ENCODE measurements at places on chromosomes 4 and X.
A peak's percentile ranks its signal among the peaks of the same experiment; 100 is the strongest.

DNA sequence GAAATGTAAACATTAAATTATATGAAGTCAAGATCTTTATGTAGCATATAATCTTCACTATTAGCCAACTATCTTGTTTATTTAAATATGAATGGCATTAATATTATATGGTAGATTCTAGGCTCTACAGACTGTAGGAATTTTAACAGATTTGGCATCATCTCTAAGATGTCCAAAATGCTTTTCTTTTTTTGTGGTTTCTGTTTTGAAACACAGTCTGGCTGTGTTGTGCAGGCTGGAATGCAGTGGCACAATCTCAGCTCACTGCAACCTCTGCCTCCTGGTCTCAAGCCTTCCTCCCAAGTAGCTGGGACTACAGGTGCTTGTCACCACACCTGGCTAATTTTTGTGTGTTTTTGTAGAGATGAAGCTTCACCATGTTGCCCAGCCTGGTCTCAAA, 76.2 kb downstream of the ELOVL6 start:
- no peak for DNase-seq

- no peak for DNase-seq
Observed at GRCh38 chrX:111411983-111412382, at the start of gene DCX. TSS of gene DCX (minus strand) at chrX:111412192. CDS start at chrX:111410398, 1,794 bp downstream.

DNA sequence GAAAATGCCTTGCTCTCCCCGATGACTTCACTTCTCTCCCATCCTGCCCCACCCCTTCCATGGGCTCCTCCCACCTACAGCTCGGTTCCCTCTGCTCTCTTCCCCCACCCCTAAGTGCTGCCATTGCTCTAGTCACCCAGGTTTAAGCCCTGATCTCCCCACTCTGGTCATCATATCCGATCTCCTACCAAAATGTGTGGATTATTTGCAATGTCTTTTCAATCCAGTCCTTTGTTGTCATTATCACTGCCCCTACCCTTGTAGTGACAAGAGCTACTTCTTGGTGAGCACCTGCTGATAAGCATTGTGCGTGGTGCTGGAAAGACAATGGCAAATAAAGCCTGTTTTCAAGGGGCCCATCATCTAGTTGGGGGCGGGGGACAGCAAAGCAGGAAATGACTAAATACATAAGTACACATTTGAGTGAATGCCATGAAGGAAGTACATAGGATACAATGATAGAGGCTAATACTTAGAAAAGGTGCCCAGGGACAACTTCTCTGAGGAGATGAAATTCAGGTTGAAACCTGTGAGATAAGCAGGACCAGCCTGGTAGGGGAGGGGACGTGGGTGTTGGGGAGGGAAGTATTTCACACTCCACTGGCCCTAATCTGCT, 63.8 kb downstream of the DLG3 start:
- no peak for DNase-seq

DNA sequence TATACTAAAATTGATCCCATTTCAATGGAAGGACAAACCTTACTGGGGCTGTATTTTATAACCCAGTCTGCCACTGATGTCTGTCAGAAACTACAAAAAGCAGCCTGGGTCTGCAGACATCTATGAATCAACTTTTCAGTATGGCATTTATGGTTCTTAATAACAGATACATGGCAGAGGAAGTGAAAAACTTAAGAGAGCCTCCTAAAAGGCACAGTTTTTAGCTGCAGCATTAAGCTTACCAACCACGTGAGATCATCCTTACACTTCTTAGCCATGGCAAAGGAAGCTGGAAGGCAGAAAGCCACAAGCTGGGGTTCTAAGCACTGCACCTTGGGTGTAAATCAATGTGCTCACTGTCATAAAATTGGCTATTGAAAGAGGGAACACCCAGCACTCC, 16.6 kb upstream of the UGT2B17 start:
- no peak for DNase-seq

- peak; percentile 72 for DNase-seq
Observed at GRCh38 chr4:77358315-77358928, 201.4 kb downstream of the CCNG2 start.

DNA sequence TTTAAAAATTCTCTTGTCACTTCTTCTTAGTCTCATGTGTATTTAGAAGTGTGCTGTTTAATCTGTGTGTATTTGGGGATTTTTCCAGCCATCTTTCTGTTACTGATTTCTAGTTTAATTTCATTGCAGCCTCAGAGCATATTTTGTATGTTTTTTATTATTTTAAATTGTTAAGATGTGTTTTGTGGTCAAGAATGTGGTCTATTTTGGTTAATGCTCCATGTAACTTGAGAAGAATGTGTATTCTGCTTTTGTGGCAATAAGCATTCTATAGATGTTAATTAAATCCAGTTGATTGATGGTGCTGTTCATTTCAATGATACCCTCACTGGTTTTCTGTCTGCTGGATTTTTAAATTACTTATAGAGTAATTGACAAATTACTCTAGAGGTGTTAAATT, 38.9 kb downstream of the ANXA10 start:
- DNase-seq, result no peak

DNA sequence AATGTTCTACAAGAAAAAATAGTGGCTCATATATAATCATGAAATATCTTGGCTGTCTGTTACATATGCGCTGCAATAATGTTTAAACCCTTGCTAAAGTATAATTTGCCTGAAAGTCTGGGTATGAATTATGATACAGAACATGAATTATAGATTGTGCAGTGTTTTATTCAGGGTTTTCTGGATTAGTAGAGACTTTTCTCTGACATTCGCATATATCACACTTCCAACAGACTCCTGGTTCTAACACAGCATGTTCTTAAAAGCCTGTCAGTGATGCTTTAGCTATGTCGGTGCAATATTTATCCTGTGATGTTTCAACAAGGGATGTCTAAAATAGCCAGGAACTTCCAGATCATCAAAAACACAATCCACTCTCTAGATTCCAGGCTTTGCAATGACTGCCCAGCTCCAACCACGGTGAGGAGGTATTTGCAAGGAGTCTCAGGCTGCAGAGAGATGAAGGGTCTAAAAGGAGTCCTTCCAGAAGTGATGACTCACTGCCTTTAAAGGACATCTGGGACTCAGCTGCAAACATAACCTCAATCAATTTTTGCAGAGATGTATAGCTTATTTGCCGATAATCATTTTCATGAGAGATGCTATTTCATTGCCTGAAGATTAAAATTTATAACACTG, 69.4 kb downstream of the RWDD4 start:
- DNase-seq, result no peak

DNA sequence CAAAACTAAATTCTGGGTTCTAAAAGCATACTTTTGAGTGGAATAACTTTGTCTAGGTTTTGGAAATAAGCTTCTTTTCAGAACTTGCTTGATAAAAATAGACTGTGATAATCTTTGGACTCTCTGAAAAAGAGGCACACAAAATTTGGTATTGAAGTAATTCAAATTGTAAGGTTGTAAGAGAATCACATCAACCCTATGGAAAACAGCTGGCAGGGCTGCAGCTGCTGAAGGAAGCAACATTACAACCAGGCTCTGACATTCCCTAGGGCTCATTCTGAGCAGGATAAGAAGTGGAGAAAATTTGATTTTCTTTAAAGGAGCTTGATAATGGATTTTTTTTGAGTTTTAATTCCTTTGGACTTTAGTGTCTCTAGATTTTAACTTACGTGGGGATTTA, 147.6 kb downstream of the FSTL5 start:
- no peak for DNase-seq

DNA sequence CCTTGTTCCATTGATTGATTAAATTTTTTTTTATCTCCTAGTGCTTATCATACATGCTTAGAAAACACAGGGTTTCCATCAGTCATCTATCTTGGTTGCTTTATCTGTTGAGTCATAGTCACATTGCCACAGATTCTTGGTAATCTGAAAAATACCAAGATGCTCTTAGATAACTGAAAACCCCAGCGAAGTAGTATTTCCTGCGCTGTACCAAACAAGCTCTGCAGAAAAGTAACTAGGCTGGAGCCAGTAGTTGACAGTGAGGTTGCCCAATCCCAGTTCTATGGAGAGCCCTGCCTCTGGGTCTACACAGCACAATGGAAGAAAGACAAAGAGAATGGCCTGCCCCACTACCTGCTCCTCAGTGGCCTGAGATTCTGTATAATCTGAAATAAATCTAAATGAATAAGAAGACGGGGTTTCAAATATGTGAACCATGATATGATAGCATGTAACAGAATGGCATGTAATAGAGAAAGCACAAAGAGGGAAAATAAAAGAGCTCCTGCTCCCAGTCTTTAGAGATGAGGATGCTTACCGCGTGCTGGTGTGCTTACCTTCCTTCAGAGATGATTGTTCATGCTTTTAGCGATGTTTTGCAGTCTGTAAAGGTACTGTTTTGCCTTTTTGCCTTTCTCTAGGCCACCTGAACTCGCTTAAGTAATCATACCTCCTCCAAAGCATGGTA, 55.3 kb upstream of the RAPGEF2 start:
- peak; percentile 89 for DNase-seq

- peak; percentile 13 for DNase-seq
Observed at GRCh38 chrX:51891821-51892551, 1.4 kb upstream of the MAGED1 start.

- no peak for DNase-seq
Observed at GRCh38 chr4:110781944-110782343, 159.1 kb upstream of the PITX2 start.

DNA sequence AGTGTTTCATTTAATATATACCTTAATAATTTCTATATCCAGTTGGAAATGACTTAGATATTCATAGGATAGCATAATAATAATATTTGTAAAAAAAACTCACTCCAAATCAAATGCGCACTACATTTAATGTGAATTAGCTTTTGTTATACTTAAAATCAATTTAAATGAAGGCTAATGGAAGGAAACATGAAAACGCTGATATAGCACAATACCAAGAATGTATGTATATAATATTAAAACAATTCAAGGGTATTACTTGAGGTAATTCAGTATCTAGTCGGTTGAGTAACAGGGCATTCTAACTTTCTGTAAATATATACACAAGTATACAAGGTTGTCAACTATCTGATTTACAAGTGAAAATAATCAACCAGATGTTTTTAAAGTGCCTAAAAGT, 307.1 kb upstream of the TEX13C start:
- no peak for DNase-seq

DNA sequence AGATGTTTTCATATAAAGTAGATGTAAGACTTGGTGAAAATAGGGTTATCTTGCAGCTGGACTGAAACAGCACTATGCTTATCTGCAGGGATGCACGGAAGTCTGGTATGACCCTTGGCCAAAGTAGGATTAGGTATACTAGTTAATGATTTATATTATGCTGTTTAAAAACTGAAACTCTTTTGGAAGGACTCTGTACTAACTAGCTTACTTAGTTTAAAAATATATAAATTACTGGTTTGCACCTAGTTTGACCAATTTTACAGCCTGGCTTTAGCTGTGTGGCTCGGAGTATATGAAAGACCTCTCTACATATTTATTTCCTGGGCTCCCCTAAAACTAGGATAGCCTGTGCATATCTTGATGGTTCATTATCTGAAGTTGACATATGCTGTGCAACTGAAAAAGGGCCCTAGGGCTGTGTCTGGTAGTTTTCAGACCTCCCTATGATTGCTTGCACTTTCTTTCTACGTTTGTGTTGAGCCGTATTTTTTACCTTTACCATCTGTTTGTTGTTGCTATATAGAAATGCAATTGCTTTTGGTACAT, 89.2 kb downstream of the TMEM144 start:
- DNase-seq, result no peak

- DNase-seq, result no peak
Observed at GRCh38 chr4:88735564-88735963, 37.9 kb upstream of the NAP1L5 start.

DNA sequence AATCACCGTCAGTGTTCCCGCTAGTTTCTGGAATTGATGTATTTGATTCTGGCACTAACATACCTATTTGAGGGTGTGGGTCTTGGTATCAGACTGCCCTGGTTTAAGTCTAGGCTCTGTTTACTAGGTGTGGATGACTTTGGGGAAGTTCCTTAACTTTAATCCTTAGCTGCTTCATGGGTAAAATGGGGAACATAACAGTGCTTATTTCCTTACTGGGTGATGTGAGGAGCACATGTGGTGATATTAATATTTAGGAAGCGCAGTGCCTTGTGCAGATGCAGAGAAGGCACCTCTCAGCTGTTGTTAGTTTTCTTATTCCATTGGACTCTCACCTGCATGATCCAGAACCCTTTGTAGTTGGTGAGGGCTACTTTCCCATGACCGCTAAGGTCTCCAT, 17.1 kb downstream of the RNF4 start:
- DNase-seq, result no peak

DNA sequence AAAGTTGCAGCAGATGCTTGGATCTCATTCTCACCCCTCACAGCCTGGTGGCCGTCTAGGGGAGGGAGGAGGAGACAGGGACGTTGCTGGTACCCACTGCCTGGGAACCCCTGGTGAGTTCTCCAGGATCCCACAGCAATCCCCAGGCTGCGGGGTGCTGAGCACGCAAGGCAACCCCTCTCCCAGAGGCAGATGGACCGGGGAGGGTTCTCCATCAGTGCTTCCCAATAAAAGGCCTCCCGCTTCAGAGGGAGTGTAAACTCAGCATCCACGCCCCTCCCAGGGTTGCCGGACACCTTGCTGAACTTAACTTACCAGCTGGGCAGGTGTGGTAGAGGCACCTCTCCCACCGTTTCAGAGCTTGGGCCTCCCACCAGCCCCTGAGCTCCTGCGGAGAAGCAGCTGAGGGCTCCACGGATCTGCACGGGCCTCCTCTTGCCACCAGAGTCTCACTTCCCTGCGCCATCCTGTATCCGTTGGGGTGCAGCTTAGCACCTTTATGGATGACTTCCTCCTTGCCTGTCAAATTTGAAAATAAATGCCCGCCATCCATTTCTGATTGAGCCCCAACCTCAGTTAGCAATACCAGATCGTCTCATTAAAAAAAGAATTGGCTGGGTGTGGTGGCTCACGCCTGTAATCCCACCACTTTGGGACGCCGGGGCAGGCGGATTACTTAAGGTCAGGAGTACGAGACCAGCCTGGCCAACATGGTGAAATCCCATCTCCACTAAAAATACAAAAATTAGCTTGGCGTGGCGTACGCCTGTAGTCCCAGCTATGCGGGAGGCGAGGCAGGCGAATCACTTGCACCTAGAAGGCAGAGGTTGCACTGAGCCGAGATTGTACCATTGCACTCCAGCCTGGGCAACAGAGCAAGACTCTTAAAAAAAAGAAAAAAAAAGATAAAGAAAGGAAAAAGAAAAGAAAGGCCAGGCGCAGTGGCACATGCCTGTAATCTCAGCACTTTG, 14.8 kb upstream of the TBC1D14 start:
- DNase-seq, result no peak

DNA sequence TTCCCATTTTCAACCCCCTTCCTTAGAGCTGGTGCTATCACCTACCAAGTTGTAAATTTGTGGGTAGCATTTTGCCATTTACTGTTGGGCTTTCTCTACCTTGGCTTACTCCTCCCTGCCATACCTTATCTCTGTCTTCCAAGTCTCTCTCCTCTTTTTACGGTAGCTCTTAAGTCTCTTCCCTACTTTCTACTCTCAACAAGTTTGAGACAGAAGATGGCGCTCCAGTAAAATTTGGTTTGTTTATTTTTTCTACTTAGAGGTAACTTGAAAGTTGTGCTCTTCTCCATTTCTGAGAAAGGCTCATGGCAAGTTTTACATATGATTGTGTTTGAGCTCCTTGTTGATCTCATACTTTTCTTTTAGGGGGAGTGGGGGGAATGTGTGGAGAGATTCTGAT, 1508.1 kb downstream of the TECRL start:
- no peak for DNase-seq
